ENCODE measurements at places on chromosomes 2 and 18.
A peak's percentile ranks its signal among the peaks of the same experiment; 100 is the strongest.

DNA sequence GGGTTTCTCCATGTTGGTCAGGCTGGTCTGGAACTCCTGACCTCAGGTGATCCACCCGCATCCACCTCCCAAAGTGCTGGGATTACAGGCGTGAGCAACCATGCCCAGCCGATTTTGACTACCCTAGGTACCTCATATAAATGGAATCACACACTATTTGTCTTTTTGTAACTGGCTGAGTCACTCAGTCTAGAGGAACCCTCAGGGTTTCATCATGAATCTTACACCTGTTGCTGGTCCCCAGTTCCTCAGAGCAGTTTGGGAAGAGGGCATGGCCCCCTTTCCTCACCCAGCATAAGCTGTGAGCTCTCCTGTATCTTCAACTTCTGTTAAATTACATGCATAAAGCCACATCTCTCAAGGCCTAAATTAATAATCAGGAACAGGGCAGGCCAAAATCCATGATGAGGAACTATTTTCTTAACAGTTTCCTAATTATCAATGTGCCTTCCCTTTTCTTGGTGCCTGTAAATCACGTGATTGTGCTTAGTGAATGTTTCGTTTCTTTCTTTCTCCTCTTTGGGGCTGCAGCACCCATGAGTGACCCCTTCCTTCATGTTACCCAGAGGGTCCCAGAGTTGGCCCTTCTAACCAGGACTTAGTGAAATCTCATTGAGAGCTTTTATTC lies 20.9 kb downstream of the DYSF start:
- no peak for DNase-seq

GRCh38 chr18:24315170-24315569 lies 82.5 kb downstream of the OSBPL1A start:
- no peak for DNase-seq

- DNase-seq, result no peak
These were observed 118.2 kb upstream of the NOL4 start for GRCh38 chr18:34342960-34343359.

- no peak for DNase-seq
These were observed 828.6 kb upstream of the POU3F3 start for GRCh38 chr2:104025295-104025694.

DNA sequence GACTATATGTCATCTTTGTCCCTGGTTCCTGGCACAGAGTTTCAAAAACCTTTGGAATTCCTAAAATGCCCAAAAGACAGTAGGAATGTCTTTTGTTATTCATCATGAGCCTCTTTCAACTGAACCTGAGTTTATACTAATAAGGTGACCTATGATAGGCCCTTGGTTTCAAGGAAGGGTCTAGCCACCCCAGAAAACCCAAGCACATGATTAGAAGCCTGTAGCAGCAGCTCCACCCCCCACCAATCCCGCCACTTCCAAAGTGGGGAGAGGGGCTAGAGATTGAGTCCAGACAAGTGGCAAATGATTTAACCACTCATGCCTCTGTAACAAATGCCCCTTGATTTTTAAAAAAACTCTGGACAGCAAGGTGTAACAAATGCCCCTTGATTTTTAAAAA lies 56.8 kb downstream of the ADD2 start:
- DNase-seq, result no peak

- DNase-seq, result no peak
These were observed 21.5 kb downstream of the PCARE start for GRCh38 chr2:29052807-29053206.

- no peak for DNase-seq
These were observed 154.0 kb upstream of the TFPI start for GRCh38 chr2:187708272-187708671.

DNA sequence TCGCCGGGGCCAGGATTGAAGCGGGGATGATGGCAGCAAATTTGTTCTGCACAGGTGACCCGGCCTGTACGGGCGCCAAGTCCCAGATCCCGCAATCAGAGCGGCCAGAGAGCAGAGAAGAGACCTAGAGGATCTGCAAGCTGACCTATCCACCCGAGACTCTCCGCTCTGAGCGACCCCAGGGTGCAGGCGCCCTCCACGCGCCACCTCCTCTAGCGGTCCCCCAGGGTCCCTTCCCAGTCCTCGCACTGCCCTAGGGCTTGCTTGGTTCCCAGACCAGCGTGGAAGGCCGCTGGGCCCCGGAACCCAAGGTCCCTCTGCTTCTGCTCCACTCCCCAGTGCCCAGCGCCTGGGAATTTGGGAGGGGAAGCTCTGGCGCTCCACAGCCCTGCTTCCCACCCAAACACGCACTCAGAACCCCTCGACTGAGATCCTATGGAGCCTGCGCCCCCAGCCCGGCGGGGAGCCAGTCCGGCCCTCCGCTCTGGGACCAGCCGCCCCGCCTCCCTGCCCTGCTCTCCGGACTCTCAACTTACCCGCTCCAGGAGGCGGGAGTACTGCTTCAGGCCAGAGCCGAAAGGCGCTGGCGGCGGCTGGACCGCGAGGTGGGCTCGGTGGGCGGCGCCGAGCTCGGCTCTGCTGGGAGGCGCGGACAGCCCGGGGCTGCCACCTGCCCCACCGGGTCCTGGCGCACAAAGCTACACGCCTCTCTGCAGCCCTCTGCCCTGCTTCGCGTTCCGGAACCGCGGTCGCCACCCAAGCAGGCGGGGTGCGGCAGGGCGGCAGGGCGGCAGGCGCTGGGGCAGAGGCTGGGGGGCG lies 3.0 kb upstream of the SIX3 start:
- DNase-seq, result no peak

- no peak for DNase-seq
These were observed 64.8 kb upstream of the CYP26B1 start for GRCh38 chr2:72212486-72212855.

DNA sequence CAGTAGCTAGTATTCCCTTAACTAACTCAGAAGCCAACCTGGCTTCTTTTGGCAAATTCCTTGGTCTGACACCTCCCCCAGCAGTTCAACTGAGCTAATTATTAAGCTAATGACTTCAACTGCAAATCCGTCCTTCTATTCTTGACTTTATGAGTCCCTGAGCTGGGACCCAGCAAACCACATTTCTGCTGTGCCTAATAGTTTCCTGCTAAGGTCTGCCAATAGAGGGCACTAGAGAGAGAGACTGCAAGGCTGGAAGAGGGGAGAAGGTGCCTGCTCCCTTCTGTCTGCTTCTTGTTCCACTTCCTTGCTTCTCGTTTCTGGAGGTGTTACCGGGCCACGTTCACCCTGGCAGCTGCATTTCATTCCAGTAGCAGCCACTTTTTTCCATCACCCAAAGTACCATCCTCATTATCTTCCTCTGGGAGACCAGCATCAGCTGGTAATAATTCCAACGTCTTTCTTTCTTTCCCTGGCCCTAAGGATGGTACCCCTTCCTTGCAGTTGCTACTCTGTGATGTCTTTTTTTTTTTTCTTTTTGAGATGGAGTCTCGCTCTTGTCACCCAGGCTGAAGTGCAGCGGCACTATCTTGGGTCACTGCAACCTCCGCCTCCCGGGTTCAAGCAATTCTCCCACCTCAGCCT lies 352.0 kb downstream of the TNS1 start:
- peak; percentile 72 for DNase-seq

- no peak for DNase-seq
These were observed 398.0 kb downstream of the CDH2 start for GRCh38 chr18:27778925-27779324.

DNA sequence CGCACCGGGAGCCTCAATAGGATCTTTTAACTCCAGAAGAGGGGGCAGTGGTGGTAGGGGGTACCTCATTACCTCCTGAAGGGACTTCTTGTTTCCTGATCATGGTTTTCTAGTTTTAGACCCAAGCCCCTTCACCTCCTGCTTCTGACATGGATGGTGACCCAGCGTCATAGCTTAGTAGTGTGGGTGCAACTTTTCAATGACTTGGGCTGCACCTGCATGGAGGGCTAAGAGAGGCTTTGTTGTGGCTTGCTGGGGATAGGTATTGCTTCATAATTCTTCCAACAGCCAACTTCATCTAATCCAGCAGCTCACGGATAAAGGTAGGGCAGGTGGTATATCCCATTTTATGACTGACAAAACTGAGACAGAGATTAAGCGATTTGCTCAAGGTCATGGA lies 3.0 kb downstream of the SLC1A4 start:
- no peak for DNase-seq

GRCh38 chr2:33131111-33131510 lies 184.4 kb downstream of the LTBP1 start:
- DNase-seq, result no peak

DNA sequence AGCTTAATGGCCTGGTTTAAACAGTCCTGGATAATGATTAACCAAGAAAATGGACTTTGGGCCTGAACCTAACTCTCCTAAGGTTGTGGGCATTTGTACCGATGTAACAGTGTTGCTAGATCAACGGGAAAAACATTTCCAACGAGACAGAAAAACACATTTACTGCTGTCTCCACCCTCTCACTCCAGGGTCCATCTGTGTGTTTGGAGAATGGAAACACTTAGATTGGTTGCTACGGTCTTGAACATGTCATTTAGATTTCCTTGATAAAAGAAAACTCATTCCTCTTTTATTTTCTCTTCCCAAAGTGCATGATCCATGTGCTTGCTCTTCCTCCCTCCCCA lies 88.0 kb downstream of the SOCS6 start:
- no peak for DNase-seq

GRCh38 chr2:216188559-216188850 lies 79.4 kb downstream of the XRCC5 start:
- no peak for DNase-seq

- no peak for DNase-seq
These were observed 14.1 kb downstream of the ZNF407 start for GRCh38 chr18:74611765-74612164.

- DNase-seq, result no peak
These were observed 12.7 kb downstream of the ABI2 start for GRCh38 chr2:203340791-203341487.

- no peak for DNase-seq
These were observed 2.7 kb upstream of the TNS1 start for GRCh38 chr2:218005486-218005885.

DNA sequence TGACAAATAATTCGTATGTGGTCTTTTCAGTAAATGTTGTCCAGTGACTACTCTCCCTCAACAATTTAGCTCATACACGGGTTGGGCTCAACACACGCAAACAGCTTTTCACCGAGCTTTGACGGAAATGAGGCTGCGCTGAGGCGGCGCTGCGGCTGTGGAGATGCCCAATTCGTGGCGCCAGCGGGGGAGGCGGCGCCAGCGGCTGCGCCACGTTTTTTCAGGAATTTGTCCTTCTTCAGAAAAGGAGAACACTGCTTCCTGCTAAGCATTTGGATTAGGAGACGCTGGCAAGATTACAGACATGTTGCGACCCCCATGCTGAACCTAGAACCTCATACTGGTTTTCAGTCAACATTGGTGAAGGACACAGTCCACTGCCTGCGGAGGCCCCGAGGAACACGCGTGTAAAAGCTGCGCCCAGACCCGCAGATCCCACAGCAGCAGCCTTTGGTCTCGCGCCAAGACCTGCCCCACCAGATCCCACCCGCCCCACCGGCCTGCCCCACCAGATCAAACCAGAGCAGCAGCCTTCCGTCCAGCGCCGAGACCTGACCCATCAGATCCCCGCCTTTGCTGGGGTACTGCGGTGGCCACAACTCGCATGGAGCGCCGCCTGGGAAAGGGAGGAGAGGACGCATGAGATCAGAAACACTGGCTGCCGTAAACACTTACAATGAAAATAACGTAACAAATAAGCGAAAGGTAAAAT lies 173.8 kb downstream of the TMEM18 start:
- DNase-seq, result no peak

GRCh38 chr2:137321566-137321965 lies 556.2 kb downstream of the THSD7B start:
- no peak for DNase-seq

DNA sequence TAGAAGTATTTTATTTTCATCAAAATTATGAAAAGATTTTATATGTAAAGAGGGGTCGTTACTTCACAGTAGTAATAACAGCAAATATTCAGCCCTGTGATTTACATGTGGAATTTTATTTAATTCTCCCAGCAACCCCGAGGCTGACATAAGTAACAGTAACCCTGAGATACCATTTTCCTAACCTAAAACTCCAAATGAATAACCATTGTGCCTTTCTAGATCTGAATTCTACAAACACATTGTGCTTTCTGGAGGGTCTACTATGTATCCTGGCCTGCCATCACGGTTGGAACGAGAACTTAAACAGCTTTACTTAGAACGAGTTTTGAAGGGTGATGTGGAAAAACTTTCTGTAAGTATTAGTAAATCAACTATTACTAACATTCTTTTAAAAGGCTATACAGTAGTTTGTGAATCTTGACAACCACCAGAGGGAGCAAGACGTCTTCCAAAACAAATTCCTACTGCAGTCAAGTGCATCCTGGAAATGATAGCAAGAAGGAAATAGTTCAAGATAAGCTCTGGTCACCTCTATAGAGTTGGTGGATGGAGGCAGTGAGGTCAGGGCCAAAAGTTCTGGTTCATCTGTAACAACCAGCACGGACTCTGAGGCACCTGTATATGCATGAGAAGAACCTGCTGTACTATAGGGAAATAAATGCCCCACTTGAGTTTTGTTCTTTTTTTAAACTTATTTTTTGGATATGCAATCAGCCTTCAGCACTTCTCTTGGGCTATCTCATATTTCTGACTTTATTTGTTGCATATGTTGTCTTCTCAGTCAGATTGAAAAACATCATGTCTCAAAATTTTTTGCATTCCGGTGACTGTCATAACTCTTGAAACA lies 37.4 kb downstream of the ACTR2 start:
- DNase-seq, result no peak

- DNase-seq, result no peak
These were observed 13.8 kb upstream of the TBR1 start for GRCh38 chr2:161402297-161402696.

- DNase-seq, result no peak
These were observed 30.1 kb upstream of the LIPG start for GRCh38 chr18:49531678-49532153.

DNA sequence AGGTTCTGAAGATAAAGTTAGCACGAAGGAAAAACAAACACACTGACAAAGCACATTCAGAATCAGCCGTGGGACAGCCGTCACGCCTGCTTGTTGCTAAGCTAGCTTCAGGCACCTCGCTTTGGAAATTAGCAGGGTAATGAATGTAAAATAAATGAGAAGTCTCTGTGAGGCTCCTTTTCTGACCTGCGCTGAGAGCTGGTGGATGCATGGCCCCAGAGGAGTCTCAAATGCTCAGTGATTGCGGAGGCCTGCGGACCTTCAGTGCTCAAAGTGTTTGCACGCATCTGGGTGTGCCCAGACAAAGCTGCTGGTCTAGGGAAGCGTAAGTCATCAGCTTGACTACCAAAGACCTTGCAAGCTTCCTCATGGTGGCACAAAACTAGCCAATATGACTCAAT lies 50.6 kb downstream of the CD8B2 start:
- DNase-seq, result no peak

DNA sequence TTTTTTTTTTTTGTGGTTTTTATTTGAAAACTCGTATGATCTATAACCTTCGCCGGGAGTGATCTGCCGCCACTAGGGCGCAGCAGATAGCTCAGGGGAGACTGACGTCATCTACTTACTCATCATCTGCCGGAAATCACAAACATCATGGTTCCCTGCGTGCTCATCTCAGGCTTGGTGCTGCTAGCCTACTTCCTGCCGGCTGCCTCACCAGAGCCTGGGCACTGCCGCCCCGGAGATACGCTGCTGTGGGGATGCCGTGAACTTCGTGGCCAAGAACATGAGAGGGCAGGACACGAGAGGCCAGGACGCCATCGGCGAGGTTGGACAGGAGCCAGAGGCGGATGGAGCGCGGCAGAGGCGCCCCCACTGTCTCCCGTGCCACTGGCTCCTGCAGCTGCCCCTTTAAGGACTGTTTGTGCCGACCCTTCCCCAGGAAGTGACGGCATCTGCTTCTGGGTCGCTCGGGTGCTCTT lies 68.8 kb downstream of the DOK6 start:
- peak; percentile 20 for DNase-seq

Measured in GM13977 (cell line).